ENCODE measurements at places on chromosomes 6 and 20. TPM values are rescaled to one million over a fixed set of nuclear protein-coding genes. Genes with fewer than 3 reads are reported as not detected.

DNA sequence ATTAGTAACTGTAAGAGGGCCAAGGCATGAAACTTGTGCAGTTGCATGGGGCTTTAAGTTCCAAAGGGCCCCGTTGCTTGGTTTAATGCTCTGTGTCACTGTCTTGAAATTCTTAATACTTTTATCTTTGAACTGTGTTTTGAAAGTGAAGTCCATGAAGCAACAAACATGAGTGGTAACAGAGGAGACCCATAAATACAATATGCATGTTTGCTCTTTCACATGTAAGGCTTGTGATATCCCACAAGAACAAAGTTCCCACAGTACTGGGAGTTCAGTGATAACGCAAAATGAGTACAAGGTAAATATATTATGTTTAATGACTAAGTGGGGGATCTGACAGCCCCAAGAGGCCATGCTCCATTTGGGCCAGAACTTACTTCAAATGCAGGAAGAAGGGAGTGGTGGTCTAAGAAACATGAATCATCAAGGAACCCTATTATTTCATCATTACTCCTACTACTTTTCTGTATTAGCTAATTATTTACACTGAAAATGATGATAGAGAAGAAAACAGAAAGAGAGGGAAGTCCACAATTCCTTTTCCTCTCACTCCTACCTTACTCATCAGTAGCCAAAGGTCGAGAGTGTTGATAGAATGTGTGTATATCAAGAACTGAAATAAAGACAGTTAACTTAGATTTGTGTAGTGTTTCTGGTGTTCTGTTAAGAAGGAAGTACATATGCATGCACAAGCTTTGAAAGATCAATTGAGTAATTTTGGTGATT, 157.3 kb downstream of the PHF3 start:
- no peak for DNase-seq

- no peak for DNase-seq
Observed at GRCh38 chr20:62460678-62461077, 15.1 kb downstream of the GATA5 start.

DNA sequence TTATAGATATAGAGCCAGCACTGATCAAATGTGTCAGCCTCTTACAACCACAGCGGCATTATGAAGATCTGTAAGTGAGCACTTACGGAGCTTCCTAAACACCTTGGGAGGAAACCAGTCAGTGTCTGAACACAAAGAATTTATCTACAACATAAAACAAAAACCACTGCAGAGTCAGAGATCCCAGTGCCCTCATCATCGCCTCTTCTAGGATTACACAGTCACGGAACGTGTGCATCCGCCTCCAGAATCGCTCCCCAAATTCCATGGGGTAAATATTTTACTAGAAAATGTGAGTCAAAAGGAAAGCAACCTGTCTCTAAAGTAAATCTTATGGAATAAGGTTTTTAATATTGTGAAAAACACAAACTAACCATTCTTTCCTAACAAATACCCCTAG, 243.6 kb downstream of the PACRG start:
- DNase-seq: no peak

GRCh38 chr6:123306334-123306733, 310.3 kb downstream of the CLVS2 start:
- DNase-seq: no peak

- DNase-seq: no peak
Observed at GRCh38 chr20:56843817-56844216, 214.7 kb downstream of the TFAP2C start.

TMEM200A gene
- total RNA-seq: 26.9 TPM

PTCRA gene
- not detected for total RNA-seq

DNA sequence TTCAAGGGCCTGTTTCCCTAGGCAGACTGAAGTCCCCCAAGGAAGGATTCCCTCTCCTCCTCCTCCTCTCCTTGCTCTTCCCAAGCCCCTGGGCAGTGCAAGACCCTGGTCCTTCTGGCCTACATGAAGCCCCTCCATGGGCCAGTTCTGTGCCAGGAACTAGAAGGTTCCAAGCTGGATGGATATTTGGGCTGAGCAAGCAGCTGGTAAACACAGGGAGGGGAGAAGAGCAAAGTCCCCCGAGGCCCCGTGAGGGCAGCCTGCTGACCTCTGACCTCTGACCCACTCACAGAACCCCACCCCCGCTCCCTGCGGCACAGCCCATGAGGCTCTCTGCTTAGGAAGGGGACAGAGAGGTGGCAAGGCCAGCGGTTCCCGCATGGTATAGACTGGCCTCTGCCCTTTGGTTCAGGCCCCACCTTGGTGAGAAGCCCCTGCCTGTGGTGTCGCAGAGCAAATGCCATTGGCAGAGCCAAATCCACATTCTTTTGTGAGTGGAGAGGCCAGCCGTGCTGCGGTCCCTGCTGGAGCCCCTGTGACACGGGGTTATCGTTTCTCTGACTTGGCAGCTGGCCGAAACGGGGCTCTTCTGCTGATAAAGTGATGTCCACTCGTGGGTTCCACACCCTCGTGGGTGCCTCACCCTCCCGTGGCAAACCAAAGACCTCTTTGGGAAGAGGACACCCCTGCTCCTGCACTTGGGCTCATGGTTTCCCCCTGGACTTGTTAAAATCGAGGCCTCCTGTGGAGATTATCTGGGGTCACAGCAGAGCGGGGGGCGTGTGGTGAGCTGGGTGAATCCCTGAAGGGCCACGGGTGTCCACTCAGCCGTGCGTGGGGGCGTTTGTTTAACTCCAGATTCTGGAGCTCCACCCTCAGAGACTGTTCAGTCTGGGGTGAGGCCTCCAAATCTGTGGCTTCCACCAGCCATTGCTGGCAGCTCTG, 2.1 kb upstream of the CHRNA4 start:
- no peak for DNase-seq

EMILIN3 gene
- not detected for total RNA-seq

IP6K3 gene
- 0.45 TPM for total RNA-seq

DNA sequence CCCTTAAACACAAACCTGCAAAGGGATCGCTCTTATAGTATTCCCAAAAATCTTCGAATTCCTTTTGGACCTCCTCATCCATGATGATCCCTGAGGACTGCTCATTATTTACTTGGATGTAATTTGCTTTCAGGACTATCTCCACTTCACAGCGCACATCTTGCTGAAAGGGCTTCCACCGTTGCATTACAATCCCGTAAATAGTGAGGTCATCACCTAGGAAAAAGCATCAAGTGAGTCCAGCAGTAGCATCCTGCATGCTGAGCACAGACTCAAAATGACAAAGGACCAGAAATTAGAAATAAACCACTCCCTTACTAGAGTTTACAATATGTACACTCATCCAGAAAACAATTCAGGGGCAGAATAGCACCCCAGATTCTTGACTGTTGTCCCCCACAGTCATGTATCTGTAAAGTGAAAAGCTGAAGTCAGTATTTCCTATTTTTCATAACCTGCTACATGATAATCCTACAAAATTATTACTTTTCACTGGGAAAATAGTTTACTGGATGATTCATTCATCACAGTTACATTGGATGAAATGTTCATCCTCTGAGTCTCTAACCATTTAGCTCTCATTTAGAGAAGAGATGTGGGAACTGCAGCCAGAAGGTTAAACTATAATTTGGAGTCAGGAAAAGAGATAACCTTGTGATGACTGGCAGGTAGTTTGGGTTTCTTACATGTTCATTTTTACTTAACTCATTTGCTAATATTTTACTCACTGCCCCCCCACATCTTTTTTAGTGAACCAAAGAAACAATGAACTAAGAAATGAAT, 17.2 kb downstream of the MCM9 start:
- DNase-seq: no peak

- no peak for DNase-seq
Observed at GRCh38 chr6:117553142-117553541, 49.2 kb downstream of the GOPC start.

DNA sequence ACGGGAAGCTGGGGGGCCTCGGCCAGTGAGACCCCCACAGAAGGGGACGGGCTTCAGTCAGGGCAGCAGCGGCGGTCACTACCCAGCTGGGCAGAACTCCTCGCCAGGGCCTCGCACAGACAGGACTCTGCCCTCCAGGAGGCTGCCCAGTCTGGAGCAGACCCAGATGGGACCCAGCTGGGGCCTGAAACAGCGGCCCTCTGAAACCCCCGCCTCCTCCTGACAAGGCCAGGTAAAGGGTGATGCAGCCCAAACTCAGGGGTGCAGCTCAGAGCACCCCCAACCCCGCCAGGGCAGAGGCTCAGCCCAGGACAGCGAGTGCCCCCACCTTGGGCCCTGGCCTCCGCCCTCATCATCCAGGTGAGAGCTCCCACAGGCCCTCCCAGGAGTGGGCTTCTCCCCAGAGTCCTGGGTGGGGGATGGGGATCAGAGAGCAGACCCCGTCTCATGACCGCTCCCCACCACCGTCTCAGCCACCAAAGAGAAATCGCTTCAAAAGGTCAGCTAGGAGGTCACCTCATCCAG, 2.2 kb downstream of the EEF1A2 start:
- DNase-seq: no peak

- DNase-seq: no peak
Observed at GRCh38 chr6:71489736-71490135, 201.1 kb downstream of the OGFRL1 start.

GRCh38 chr20:62590309-62591121, 51.8 kb upstream of the SLCO4A1 start:
- no peak for DNase-seq

LTA gene
- total RNA-seq: not detected

GRCh38 chr6:40466986-40467539, 120.1 kb downstream of the LRFN2 start:
- no peak for DNase-seq

ADGRF5 gene
- 3.8 TPM for total RNA-seq
